ENCODE measurements at places on chromosomes 1 and 21.

- DNase-seq, result no peak
Observed at GRCh38 chr1:58648842-58649241, 51.0 kb downstream of the MYSM1 start.

GRCh38 chr1:205701891-205702290, 21.6 kb upstream of the SLC45A3 start:
- DNase-seq, result no peak

DNA sequence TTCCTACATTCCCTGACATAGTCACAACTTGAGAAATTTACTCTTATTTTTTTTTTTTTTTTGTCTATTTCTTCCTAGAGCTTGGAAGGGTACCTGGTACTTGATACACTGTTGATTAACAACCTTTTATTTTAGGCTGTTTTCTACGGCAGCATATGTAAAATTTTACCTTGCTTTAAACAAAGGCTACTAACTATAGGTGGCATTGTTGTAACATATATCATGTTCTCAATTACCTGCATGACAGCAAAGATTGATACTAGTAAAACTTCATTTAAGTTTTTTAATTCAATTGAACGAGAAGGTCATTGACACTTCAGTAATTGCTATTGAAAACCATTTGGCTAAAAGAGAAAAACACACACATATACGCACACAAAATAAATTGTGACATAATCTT, 238.3 kb upstream of the ESRRG start:
- DNase-seq, result no peak

DNA sequence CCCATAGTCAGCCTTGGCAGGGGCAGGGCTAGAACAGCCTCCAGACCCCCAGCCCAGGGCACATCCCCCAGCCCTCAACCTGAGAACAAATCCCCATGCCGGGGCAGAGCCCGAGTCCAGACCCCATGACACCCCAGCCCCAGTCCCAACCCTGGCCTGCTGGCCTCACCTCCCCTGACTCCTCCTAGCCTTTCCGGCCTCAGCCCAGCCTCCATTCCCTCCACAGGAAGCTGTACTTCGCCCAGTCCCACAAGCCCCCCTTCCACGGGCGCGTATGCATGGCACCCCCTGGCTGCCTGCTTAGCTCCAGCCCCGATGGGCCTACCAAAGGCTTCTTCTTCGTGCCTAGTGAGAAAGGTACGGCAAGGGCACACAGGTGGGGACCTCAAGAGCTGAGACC, 50.4 kb downstream of the DISP3 start:
- DNase-seq, result no peak

GRCh38 chr1:236167578-236167977, 25.2 kb downstream of the GPR137B start:
- no peak for DNase-seq

DNA sequence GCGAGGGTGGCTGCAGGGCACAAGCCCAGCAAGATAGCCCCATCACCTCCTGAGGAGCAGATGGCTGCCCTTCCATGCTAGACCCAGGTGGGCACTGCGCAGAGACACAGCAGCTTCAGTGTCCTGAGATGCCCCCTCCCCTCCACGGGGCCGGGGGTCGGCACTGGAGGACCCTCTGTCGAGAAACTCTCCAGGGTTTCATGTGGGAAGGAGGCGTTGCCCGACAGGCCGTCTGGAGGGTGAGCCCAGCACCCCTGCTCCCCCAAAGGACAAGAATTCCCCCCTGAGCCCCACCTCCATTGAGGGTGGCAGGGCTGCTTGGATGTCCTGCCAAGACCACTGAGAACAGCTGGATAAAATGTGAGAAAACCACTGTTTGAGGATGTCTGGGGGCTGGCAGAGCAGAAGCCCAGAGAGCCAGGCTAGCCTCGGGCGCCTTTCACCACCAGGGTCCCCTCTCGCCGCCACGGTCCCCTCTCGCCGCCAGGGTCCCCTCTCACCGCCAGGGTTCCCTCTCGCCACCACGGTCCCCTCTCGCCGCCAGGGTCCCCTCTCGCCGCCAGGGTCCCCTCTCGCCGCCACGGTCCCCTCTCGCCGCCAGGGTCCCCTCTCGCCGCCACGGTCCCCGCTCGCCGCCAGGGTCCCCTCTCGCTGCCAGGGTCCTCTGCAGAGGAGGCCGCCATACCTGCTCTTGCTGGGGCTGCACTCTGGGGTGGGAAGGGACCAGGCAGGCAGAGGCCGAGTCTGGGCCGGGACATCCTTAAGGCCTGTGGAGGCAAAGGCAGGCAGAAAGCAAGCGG, 44.2 kb downstream of the SLC19A1 start:
- DNase-seq, result no peak

GRCh38 chr1:114462341-114462740, 48.7 kb downstream of the TRIM33 start:
- DNase-seq, result no peak

DNA sequence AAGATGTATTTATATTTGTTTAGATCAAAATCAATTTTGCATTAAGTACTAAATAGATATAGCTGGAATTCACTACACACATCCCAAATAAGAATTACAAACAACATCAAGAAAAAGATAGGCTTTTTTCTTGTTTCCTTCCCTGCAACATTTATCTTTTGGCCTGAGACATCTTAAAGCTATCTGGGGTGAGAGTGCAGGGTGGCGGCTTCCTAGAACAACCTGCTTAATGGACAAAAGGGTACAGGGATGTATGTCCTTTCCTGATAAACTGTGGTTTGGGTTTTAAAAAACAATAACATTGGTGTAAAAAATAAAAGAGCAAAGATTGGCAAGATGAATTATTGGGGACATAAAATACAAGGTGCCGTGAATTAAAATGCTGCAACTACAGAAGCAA, 54.4 kb downstream of the EPRS1 start:
- DNase-seq, result no peak

DNA sequence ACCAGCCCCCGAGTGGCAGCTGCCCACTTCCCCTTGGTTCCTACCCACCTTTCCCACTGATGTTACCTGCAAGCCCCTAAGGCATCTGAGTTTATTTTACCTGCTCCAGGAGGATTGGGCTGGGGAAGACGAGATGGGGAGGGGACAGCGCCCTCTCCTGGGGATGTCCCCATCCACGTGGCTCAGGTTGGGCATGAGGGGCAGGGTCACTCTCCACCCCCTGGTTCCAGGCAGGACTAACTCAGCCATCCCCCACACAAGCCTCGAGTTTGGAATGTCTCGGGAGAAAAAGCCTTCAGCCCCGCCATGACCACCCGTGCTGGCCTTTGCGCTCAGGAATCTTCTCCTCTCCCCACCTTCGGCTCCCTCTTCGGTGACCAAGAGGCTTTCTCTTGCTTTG, 90.0 kb downstream of the ARHGEF10L start:
- DNase-seq, result no peak

DNA sequence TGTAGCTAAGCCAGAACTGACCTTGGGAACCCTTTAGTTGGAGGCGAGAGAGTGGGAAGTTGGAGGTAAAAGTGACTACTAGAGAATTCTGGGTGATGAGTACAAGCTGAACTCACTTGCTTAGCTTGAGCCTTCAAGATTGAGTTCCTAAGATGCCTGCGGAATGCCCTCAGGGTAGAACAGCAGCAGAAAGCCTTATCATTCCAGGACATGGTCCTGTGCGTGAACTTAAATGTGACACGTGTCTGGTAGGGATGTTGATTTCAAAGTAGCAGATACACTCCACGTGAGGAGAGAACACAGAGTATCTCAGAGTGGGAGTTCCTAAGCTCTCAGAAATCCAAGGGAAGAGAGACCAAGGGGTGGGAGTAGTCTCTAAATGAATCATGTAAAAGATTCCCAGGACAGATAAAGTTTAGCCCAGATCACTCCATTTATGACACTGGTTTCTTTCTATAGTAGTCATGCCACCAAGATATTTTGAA, 60.1 kb downstream of the KCNK1 start:
- DNase-seq, result no peak

- no peak for DNase-seq
Observed at GRCh38 chr21:43703035-43703880, 15.7 kb upstream of the PDXK start.

GRCh38 chr1:158644449-158644848, 39.4 kb downstream of the OR10Z1 start:
- no peak for DNase-seq

- DNase-seq, result no peak
Observed at GRCh38 chr1:218705911-218706893, 361.1 kb downstream of the TGFB2 start.

- DNase-seq, result no peak
Observed at GRCh38 chr1:240193679-240194078, 102.0 kb downstream of the FMN2 start.

- no peak for DNase-seq
Observed at GRCh38 chr1:216238844-216239243, 184.4 kb downstream of the USH2A start.

GRCh38 chr1:115184951-115185331, 95.6 kb upstream of the TSPAN2 start:
- no peak for DNase-seq

DNA sequence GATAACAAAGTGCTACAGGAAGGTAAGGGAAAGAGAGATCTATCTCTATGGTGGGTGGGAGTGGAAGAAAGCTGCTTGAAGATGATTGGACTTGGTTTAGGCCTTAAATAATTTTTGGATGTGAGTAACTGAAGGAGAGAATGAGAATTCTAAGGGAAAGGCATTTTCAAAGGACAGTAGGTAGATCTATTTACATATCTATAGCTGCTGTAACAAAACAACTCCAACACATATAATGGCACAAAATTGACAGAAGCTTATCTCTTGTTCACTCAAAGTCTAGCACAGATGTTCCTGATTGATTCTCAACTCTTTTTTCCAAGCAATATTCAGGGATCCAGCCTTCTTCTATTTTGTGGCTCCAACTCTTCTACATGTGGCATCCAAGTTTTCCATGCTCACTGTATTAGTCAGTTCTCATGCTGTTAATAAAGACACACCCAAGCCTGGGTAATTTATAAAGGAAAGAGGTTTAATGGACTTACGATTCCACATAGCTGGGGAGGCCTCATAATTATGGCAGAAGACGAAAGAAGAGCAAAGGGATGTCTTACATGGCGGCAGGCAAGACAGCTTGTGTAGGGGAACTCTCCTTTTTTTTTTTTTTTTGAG, 3.1 kb upstream of the DDAH1 start:
- DNase-seq, result no peak

- DNase-seq, result no peak
Observed at GRCh38 chr1:155254714-155255242, 505 bp downstream of the ENTREP3 start.

- DNase-seq, result no peak
Observed at GRCh38 chr21:16800536-16801275, 712.1 kb upstream of the CXADR start.

DNA sequence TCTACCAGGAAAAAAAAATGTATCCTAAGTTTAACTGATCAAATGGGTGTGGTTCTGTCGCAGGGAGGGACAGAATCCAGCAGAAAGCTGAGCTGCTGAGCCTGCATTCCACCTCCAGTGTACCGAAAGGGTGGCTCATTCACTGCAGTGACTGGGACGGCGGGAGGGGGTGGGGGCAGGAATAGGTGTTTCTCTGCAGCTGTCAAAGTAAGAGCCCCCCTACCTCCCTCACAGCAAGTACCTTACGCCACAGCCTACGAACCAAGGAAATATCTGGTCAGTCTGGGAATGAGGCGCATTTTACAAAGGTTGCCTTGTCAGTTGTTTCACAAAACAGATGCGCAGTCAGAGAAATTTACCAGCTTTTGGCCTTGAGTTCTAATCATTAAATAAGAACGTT, 1.7 kb downstream of the S100B start:
- DNase-seq, result no peak

DNA sequence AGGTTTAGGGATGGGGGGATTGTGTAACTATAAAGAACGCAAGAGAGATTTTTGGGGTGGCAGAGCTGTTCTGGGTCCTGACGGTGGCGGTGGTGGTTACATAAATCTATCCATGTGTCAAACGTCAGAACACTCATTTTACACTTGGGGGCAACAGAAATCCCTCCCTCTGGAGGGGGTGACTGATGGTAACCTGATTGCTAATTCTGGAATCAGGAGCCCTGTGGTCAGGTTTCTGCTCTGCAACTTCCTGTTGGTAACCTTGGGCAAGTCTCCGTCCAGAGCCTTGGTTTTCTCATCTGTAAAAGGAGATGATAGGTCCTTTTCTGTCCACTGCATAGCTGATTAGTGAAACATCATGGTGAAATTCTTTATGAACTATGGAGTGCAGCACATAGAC, 40.9 kb downstream of the ALPL start:
- no peak for DNase-seq

- no peak for DNase-seq
Observed at GRCh38 chr1:167726008-167726407, 4.2 kb downstream of the MPZL1 start.

DNA sequence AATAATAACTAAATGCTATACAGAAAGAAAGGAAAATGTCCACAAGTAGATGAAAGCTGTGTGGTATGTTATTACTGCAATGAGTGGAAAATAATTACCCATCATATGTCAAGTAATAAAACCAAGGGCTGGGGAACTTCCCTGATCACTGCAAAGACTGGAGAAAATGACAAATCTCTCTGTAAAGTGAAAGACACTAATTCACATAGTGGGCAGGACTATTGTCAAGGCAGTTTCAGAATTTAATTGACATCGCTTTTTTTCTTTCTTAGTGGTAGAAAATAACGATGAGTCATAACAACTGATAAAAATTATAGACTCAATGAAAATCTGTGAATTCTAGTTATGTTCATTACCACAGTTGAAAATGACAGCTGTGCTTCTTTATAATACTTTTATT, 153.7 kb upstream of the ST6GALNAC5 start:
- no peak for DNase-seq

DNA sequence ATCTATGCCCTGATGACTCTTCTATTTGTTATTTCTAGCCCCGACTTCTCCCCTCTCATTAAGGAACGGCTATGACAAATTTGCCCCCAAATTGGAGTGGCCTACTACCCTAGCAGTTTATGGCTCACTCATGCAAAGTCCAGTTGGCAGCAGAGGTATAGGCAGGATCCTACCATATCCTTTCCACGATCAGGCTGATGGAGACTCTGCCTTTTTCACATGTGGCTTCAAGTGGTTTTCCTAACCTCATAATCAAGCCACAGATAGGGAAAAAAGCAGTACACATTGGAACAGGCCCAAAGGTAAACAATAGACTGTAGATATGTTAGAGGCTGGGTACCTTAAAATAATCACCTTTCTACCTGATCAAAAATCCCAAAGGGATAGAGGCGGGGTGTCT, 292.5 kb downstream of the NCAM2 start:
- no peak for DNase-seq

DNA sequence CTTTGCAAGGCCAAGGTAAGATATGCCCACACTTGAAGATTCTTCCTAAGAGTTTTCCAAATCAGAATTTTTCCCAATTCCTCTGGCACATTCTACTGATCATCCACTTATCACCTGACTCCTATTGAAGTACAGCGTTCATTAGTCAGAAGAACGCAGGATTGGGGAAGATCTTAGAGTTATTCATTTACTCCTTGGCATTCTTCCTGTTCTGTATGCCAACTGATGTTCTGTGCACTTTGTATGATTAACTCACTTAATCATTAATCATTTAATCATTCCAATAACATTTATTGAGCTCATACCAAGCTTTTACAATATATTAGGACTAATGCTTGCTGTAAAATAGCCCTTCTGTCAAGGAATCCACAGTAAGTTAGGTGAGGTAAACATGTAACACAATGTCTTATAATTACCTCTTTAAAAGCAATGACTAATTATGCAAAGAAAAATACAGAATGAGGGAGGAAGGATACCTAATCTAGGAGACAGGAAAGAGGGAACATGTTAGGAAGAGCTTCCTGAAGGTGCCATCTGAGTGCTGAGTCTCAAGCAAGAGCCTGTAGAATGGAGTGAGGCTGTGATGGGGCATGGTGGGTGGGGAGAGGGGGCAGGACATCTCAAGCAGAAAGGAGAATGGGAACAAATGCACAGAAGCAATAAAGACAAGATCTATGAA, 71.1 kb upstream of the DPT start:
- no peak for DNase-seq

GRCh38 chr1:68959461-68960030, 462.7 kb upstream of the DEPDC1 start:
- peak; percentile 51 for DNase-seq
